ENCODE measurements at places on chromosomes 13 and 19.

- peak; percentile 80 for DNase-seq
Observed at GRCh38 chr13:24651718-24652345, 28.4 kb upstream of the ATP12A start.

GRCh38 chr13:85216576-85216975 is 582.6 kb downstream of the SLITRK6 start:
- DNase-seq, result no peak

DNA sequence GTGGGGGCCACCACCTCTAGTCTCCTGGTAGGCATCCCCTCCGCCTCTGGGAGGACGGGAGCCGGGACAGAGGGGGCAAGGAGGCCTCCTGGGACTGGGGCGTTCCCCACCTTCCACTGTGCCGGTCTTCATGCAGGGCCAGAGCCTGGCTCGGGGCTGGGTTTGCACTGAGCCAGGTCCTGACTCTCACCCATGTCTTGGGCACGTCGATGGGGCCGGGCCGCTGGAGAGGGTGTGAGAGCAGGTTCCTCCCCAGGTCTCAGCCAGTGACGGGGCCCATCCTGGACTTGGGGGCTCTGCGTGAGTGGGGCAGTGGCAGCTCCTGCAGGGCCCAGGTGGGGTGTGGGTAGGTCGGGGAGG is 26.6 kb downstream of the ATP11A start:
- no peak for DNase-seq

GRCh38 chr13:78168981-78169380 is 250.3 kb upstream of the EDNRB start:
- no peak for DNase-seq

GRCh38 chr13:106899442-106899841 is 331.5 kb upstream of the ARGLU1 start:
- no peak for DNase-seq

DNA sequence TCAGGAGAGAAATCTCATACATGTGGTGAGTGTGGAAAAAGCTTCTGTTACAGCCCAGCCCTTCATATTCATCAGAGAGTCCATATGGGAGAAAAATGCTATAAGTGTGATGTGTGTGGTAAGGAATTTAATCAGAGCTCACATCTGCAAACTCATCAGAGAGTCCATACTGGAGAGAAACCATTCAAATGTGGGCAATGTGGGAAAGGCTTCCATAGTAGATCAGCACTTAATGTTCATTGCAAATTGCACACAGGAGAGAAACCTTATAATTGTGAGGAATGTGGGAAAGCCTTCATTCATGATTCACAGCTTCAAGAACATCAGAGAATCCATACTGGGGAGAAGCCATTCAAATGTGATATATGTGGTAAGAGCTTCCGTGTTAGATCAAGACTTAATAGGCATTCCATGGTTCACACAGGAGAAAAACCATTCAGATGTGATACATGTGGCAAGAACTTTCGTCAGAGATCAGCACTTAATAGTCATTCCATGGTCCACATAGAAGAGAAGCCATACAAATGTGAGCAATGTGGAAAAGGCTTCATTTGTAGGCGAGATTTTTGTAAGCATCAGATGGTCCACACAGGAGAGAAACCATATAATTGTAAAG is 15.2 kb downstream of the ZNF221 start:
- DNase-seq, result peak; percentile 14

DNA sequence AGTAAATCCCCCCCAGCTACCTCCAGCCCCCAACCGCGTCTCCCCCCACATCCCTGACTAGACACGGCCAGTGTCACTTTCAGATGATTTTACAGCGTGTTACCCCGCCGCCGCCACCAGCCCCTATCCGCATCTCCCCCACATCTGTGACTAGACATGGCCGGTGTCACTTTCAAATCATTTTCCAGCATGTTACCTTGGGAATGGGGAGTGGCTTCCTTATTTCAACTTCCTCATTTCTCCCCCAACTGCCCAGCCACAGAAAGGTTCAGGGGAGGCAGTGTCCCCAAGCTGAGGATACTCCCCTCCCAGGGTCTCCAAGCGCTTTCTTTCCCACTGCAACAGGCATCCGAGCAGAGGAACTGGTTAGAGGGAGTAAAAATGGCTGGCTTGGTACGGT is 18.4 kb downstream of the ADGRL1 start:
- DNase-seq, result no peak

DNA sequence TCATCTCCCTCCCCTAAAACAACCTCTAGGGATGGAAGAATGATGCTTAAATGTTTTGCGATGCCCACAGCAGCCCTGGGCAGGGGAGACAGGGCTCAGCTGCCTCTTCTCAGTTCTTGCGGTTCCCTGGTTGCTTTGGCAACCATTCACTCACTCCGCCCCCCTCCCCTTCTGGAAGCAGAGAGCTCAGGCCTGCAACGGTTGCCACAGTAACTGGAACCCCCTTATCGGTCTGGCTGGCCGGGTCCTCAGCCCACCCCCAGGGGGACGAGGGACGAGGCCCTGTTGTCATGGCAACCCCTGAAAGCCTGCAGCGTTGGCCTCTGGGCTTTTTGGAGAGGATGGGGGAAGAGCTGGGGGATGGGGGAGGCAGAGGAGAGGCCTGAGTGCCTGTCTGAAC is 19.5 kb downstream of the NOVA2 start:
- DNase-seq, result no peak

GRCh38 chr19:51524666-51525264 is 6.7 kb downstream of the SIGLEC6 start:
- DNase-seq, result no peak

DNA sequence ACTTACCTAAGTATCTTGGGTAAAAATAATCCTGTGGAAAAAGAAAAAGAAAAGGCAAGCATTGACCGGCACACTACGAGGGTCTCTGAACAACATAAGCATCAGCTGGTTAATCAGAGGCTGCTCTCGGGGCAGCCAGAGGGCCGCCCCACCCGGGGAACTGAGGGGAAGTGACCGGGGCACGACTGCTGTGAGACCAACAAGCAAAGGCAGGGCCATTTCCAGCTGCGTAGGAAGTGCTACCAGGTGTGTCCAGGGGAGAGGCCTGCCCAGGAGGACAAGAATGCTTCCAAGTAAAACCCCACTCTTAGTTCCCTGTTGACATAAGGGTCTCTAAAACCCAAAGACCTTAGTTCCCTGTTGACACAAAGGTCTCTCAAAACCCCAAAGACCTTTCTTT is 15.9 kb downstream of the GAS6 start:
- no peak for DNase-seq

DNA sequence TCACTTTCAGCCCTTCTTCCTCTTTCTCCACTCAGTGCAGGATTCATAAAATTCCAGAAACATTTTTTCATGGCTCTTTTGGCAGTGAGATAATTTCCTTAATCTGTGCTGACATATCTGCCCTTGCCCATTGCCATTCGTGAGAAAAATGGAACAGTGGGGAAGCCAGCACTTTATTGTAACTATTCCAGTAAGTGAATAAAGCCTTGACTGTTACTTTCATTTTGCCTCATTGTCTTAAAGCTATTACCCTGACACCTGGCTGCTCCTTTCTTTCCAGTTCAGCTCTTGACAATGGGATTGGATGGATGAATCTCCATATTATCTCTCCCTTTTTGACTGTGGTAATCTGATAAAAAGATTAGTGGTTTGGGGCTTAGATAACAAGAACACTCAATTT is 1068.1 kb upstream of the PCDH20 start:
- no peak for DNase-seq

DNA sequence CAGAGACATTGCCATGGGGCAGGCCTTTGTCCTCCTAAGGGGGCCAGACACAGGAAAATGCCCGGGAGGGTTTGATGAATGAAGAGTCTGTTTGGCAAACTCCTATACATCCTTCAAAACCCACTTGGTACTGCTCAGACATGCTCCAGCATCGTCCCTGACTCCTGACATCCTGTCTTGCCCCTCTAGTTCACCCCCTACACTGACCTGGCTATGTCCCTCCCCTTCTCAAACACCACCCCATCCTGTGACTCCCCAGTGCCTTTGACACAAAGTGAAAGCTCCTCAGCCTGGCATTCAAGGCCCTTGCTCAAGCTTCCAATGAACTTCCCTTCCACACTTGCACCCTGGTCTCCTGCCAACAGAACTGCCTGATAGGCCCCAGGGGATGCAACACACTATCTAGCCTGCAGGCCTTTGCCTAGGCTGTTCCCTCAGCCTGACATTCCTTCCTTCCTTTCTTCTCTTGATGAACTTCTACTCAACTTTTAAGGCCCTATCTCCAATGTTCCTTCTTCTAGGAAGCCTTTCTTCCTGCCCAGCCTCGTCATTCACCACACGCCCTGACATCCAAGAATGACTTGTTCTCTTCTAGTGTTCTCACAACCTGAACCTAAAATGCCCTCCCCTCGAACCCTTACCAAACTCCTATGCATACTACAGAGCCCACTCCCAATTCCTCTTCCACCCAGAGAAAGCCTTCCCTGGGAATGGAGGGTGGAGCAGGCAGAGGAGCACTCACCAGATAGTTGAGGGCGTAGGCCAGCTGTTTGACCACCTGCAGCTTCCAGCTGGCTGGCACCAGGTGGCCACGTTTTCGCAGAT is 12.4 kb downstream of the JAK3 start:
- DNase-seq, result peak; percentile 23

- no peak for DNase-seq
Observed at GRCh38 chr13:28658539-28658795, 463 bp upstream of the POMP start.

DNA sequence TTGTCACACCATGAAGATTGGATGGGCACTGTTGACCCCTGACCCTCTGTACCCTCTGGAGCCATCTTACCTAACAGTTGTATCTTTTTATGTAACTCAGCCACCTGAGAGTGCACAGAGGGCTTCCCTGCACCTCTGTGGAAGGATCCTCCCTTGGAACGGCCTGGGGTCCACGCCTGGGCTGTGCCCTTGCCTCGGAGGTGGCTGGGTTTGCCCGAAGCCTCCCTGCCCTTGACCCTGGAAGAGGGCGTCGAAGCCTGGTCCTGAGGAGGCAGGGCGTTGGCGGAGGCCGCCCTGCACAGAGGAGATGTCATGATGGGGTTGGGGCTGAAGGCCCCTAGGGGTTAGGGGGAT is 241 bp downstream of the ODAD3 start:
- no peak for DNase-seq

GRCh38 chr13:101967781-101968180 is 434.1 kb downstream of the FGF14 start:
- DNase-seq, result no peak

- DNase-seq, result no peak
Observed at GRCh38 chr13:52846567-52847321, 1.7 kb downstream of the PCDH8 start.

DNA sequence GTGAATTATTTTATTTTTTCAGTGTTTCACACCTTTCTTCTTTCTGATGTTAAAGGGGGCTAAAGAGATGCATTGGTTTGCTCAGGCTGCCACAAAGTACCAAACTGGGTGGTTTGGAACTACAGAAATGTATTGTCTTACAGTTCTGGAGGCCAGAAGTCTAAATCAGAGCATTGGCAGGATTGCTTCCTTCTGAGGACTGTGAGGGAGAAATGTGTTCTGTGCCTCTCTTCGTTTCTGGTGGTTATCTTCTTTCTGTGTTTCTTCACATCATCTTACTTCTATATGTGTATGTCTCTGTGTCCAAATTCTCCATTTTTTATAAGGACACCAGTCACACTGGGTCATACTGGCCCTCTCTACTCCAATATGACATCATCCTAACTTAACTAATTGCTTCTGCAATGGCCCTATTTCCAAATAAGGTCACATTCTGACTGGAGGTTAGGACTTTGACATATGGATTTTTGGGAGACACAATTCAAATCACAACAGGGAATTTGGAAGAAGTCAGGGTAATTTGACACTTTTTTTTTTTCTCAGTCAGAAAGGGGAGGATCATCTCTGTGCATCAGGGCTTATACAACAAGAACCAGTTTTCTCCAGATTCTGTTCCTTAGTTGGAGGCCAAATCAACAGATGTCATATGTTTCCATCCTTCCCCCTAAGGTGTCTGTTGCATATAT is 188.2 kb downstream of the KCNRG start:
- DNase-seq, result no peak

DNA sequence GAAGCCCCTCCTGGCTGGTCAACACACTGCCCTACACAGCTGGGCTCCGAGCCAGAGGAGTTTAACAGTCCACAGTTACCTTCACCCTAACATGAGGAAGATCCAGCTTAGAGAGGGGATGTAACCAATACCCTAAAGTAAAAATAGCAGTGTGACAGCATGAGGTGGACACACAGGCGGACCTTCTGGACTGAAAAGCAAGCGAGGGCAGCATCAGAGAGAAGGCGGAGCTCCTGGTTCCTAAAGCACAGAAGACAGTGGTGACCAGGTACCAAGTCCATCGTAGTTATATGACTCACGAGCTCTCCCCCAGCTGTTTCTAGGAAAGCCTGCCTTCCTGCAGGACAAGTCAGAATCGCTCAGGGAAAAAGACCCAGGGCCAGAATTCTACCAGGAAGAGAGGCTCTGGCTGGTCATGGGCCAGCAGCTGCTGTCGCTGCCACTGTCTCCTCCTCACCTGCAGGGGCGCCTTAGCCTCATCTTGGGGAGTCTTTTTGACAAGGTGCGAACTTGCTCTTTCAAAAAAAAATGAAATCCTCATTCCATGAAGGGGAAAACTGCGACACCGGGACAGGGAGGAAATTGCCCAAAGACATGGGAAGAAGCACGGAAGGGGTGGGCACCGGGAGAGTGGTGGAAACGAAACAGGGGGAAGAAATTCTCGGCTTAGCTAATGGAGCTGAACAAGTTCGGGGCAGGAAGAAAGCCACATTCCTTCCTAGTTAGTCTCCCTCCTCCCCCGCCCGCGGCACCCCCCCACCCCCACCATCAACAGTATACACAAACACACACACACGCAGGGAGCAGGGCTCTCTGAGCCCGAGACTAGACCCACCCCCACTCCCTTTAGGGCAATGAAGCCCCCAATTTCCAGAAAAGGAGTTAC is 1.7 kb downstream of the ELL start:
- peak; percentile 72 for DNase-seq

DNA sequence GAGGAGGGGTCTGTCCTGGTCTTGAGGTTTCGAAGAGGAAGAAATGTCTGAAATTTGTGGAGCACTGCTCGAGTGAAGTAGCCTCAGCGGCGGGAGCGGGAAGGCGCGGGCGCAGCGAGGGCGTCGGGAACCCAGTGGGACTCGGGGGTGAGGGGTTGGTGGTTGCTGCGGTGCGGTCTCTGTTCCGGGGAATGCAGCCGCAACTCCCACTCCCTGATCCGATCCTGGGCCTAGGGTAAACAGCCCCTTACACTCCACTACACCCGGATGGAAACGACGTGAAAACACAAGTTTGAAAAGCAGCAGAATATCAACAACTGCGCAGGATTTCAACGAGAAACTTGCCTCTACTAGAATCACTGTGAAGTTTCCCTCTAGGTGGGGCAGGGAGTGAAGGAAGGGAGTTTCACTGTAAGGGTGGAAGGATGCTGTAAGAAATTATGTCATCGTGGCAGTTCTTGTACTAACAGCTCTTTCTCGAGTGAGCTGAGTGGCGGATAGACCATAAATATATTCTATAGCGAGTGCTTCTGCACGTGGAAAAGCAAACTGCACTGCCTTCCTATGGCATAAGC is 2.0 kb upstream of the KLF12 start:
- DNase-seq, result no peak

- DNase-seq, result no peak
Observed at GRCh38 chr19:633786-634639, 676 bp upstream of the POLRMT start.
